Breast epithelium (tissue), 4 donors: ENCODE measurements at places on chromosomes 6 and 20. TPM values are rescaled to one million over a fixed set of nuclear protein-coding genes. Genes with fewer than 3 reads are reported as not detected.

DNA sequence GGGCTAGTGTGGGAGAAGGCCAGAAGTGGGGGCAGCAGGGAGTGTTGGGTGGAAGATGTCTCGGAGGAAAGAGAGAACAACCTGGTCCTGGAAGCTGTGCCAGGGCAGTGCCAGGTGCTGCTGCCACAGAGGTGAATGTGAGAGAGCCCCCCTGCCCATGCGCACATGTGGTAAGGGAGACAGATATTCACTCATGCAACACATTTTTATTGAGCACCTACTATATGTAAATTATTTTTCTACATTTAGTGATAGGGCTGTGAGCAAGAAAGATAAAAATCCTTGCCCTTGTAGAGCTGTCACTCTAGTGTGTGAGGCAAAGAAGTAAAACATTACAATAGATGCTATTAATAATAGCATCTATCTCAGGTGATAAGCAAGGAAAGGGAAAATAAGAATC is 471 bp downstream of the CLPSL1 start:
- H3K27me3 ChIP-seq: no peaks in the 10 kb centered on the region
- no peak overlapping the region for H3K27ac ChIP-seq
- H3K4me3 ChIP-seq: no peak overlapping the region
- no peaks in the 10 kb centered on the region for H3K36me3 ChIP-seq

- H3K27me3 ChIP-seq: no peaks in the 10 kb centered on the region
- no peaks in the 10 kb centered on the region for H3K36me3 ChIP-seq
- H3K27ac ChIP-seq: no peak overlapping the region
- H3K4me3 ChIP-seq: no peak overlapping the region
- H3K4me1 ChIP-seq: peaks cover 9% of the 10 kb centered on the region
Observed at GRCh38 chr6:154932515-154933027, 62.5 kb upstream of the TIAM2 start.

DNA sequence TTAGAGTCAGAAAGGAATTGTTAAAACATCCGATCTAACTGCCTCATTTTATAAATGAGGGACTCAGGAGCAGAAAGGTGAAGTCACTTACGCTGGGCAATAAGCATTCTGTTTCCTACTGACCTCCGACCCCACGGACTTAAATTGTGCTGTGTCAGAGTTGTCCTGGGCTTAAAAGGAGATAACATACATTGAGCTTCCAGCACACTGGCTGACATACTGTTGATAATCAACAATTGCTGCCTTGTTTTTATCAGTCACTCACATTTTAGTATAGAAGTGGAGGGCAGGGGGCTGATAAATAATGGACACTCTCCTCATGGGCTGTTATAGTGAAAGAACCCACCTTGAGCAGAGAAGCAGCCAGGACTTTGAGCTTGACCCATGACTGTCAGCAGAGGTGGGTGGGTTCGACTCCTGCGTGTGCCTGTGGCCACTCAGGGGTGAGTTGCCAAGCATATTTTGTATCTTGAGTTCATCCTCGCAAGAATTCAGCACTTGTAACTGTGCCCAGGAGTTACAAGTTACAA is 166.5 kb upstream of the JARID2 start:
- H3K4me3 ChIP-seq: no peak overlapping the region
- no peaks in the 10 kb centered on the region for H3K36me3 ChIP-seq
- H3K4me1 ChIP-seq: no peaks in the 10 kb centered on the region
- H3K27me3 ChIP-seq: no peaks in the 10 kb centered on the region
- DNase-seq: no peak

DNA sequence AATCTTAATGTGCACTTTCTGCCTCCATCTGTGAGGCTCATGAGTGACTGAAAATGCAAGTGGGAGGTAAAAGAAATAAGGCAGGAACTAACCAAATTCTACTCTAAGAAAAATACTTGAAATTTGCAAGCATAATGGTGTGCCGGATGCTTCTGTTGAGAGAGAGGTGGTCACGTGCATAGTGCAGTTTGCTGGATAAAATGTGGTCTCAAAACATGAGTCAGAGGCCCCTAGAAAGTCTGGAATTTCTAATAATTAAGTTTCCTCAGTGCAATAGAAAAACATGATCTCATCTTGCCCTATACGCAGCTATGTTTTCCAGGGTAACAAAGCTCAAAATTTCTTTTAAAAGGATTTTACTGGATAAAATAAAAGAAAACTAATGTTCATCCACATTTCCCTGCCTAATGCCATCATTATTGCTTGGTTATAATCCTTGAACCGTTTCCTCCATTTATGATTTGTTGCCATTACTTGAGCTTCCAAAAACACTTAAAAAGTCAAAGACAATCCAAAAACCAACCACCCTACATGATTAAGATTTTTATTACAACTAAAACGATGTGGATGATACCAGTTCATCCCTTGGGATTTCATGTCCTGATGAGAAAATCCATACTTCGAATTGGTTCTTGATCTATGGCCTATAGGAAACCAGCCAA is 351.7 kb upstream of the ARID1B start:
- no peak for DNase-seq
- no peaks in the 10 kb centered on the region for H3K4me1 ChIP-seq
- H3K36me3 ChIP-seq: no peaks in the 10 kb centered on the region
- no peak overlapping the region for H3K4me3 ChIP-seq
- no peak overlapping the region for H3K27ac ChIP-seq

DNA sequence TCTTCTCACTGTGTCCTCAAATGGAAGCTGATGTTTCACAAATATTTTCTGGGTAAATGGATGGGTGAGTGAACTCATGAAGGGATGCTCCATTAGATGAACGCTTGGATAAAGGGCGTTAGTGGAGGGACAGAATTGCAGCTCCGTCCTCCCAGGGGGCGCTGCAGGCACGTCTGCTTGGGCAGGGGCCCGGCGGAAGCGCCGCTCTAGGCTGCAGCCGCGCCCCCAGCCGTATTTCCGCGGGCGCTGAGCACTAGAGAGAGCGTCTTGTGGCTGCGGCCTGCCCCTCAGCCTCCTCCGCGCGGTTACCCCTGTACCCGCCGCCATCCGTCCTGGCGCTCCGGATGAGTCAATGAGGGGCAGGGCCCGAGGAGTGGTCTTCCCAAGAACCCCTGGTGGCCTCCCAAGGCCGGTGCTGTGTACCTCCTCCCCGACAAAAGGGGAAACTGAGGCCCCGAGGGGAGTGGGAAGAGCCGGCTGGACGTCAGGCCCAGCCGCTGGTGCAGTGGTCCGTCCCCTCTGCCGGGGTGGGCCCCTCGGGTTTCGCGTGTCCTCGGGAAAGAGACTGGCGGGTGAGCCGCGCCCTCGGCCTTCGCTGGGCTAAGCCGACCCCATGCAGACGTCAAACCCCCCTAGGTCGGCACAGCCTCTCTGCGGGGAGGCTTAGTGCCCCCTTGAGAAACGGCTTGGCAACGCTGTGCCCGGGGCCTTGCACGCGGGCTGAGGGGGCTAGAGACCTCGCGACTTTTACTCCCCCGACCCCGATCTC is 11.5 kb upstream of the SNHG17 start:
- peak; percentile 88 for DNase-seq
- no peaks in the 10 kb centered on the region for H3K36me3 ChIP-seq
- H3K27me3 ChIP-seq: no peaks in the 10 kb centered on the region
- peaks cover 6% of the 10 kb centered on the region for H3K4me1 ChIP-seq

GRCh38 chr6:118758946-118759345 is 107.6 kb upstream of the CEP85L start:
- no peaks in the 10 kb centered on the region for H3K4me1 ChIP-seq
- no peak overlapping the region for H3K4me3 ChIP-seq
- DNase-seq: no peak
- H3K27ac ChIP-seq: no peak overlapping the region

DNA sequence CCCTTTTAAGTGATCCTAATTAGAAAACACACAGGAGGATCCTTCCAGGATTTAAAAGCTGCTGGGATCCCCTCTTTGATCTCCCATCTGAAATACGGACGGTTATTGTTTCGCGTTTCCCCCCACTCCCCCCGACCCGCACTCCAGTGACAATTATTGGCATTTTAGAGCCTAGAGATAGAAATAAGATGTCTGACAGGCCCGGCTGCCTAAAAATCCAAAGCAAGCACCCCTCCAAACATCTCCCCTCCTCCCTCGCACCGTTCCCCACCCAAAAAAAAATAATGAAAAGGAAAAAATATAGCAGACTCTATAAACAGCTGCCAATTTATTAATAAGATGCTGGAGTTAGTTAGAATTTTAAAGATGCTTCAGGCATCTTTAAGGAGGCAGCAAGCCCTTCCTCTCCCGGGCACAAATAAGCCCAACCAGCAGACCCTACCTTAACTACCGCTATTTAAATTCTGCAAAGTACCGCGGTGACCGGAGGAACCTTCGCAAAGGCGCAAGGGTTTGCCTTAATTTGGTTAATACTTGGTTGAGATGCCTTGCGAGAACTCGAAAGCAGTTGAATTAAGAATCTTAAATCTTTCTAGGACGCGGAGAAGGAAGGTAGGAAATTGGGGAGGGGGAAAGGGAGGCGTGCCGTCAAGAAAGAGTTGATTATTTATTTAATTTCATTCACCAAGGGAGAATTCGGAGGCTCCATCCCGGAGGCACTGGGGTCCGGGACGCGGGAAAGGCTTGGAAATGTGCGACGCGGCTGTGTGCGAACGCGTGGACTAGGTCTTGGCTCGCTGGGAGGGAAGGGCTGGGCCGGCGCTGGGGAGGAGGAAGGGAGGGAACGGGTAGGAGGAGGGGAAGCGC is 1.5 kb upstream of the ISM1 start:
- H3K27me3 ChIP-seq: peaks cover 3% of the 10 kb centered on the region
- H3K27ac ChIP-seq: peak overlapping the region; percentile 77
- H3K36me3 ChIP-seq: no peaks in the 10 kb centered on the region
- DNase-seq: no peak
- peak overlapping the region; percentile 53 for H3K4me3 ChIP-seq

- H3K36me3 ChIP-seq: no peaks in the 10 kb centered on the region
- H3K27ac ChIP-seq: no peak overlapping the region
- H3K27me3 ChIP-seq: no peaks in the 10 kb centered on the region
- H3K4me3 ChIP-seq: no peak overlapping the region
- DNase-seq: no peak
- no peaks in the 10 kb centered on the region for H3K4me1 ChIP-seq
Observed at GRCh38 chr20:4661191-4661590, 60.5 kb upstream of the PRND start.

DNA sequence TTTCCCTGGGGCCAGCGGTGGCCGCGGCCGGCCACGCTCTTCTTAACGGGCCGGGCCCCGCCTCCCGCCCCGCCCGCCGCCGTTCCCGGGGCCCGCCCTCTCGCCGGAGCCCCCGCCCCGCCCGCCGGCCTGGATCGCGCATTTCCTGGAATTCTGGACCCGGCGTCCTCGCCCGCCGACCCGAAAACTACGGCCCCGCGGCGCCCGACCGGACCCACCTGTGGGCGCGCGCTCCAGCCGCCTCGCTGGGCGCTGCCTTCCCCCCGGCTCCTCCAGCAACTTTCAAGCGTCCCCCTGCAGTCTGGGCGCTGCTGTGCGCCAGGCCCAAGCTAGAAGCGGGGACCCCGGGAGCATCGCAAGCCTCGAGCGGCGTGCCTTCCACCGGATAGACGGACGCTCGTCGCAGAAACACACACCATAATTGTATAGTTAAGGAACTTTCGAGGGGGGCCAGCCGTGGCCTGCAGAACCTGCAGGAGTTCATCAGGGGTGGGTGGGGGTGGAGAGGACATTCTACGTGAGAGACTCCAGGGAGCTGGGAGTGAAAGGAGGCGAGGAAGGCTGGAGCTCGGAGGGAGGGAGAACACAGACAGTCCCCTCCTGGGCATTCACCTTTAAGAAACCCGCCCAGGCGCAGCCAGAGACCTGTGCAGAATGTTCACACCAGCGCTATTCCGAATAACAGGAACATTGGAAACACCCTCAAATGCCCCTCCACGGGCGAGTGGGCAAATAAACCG is at the start of gene ADA:
TSS of gene ADA (minus strand) at position 16 of the 740 bp plus-strand sequence. CDS start 92 bp downstream, outside the sequence.
- no peaks in the 10 kb centered on the region for H3K36me3 ChIP-seq
- peak within 1 kb of the TSS; percentile 74 for H3K27ac ChIP-seq
- peak within 1 kb of the TSS; percentile 74 for H3K4me3 ChIP-seq
- no peaks in the 10 kb centered on the region for H3K4me1 ChIP-seq
- DNase-seq: no peak
- H3K27me3 ChIP-seq: no peaks in the 10 kb centered on the region

GRCh38 chr6:158496700-158497099 is 63.2 kb upstream of the TMEM181 start:
- no peak overlapping the region for H3K4me3 ChIP-seq
- no peaks in the 10 kb centered on the region for H3K36me3 ChIP-seq
- H3K4me1 ChIP-seq: no peaks in the 10 kb centered on the region
- no peak overlapping the region for H3K27ac ChIP-seq

DNA sequence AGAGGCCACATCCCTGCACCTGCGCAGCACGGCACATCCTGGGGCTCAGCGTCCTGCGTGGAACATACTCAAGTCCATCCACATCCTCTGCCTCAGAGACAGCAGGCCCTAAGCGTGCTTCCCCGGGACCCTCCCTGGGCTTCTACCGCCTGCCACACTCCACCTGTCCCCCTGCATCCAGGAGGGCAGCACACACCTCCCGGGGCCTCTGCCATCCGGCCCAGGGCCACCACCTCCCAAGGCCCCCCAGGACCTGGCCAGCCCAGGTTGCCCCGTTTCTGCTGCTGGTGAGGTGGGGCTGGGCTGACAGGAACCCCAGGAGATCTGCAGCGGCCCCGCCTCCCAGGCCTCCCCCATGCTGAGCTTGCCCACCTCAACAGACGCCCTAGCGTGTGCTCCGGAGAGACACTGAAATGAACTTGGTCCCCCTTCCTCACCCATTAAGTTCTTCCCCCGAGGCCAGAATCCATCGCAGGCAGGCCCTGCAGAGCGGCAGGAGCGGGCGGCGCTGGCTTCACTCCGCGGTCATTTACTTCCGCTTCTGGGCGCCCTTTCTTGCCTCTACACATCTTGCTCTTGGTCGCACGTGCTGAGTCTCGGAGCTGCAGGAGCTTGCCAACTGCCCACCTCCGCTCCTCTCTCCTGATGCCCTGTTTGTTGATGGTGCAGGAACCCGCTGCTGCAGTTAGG is 235.3 kb downstream of the TAF4 start:
- no peaks in the 10 kb centered on the region for H3K36me3 ChIP-seq
- no peaks in the 10 kb centered on the region for H3K4me1 ChIP-seq
- DNase-seq: no peak
- no peak overlapping the region for H3K27ac ChIP-seq
- peaks cover 31% of the 10 kb centered on the region for H3K27me3 ChIP-seq

- H3K4me1 ChIP-seq: no peaks in the 10 kb centered on the region
- no peaks in the 10 kb centered on the region for H3K27me3 ChIP-seq
- H3K4me3 ChIP-seq: no peak overlapping the region
- no peak overlapping the region for H3K27ac ChIP-seq
- no peaks in the 10 kb centered on the region for H3K36me3 ChIP-seq
- no peak for DNase-seq
Observed at GRCh38 chr6:142356884-142357225, 55.0 kb downstream of the ADGRG6 start.

Gene KHDC1L
- total RNA-seq: not detected

Gene LY6G6D
- total RNA-seq: not detected

Gene CCR6
- 0.73 TPM for total RNA-seq

Gene SRMS
- 0.66 TPM for total RNA-seq

Gene PSORS1C1
- 0.48 TPM for total RNA-seq
